ENCODE measurements at places on chromosomes 5 and 9. TPM values are rescaled to one million over a fixed set of nuclear protein-coding genes. Genes with fewer than 3 reads are reported as not detected.

Gene NSG2
- not detected for total RNA-seq

Gene GABRA1
- not detected for total RNA-seq

Gene TUSC1
- total RNA-seq, result 0.76 TPM

Gene GFM2
- 21.8 TPM for total RNA-seq

Gene ARHGEF28
- not detected for total RNA-seq

Gene DNAJC25
- total RNA-seq, result 3.5 TPM

Gene PAIP2
- 80.8 TPM for total RNA-seq

Gene NUTM2G
- total RNA-seq, result not detected

Gene C9orf50
- total RNA-seq, result not detected

Gene PCDHGB6
- 1.2 TPM for total RNA-seq

Gene IFNA14
- total RNA-seq, result not detected

Gene MYOT
- total RNA-seq, result not detected

Gene IL7R
- 1.9 TPM for total RNA-seq

Gene NIPAL4
- 2.7 TPM for total RNA-seq

Gene GABRP
- total RNA-seq, result not detected

Gene EGFLAM
- total RNA-seq, result not detected

Gene DRD1
- total RNA-seq, result not detected

Gene PCA3
- total RNA-seq, result not detected

Gene TRIM7
- 0.32 TPM for total RNA-seq

Gene ZNF462
- not detected for total RNA-seq

Gene HACD4
- total RNA-seq, result 3.3 TPM

Gene ANKRD34B
- total RNA-seq, result not detected

Gene TXNDC8
- total RNA-seq, result not detected

Gene SPINK6
- not detected for total RNA-seq

Gene SPATA31D4
- not detected for total RNA-seq

Gene NEUROG1
- total RNA-seq, result not detected

Gene CTXN3
- not detected for total RNA-seq
